CMK (cell line): ENCODE measurements at places on chromosomes 5 and 9.

DNA sequence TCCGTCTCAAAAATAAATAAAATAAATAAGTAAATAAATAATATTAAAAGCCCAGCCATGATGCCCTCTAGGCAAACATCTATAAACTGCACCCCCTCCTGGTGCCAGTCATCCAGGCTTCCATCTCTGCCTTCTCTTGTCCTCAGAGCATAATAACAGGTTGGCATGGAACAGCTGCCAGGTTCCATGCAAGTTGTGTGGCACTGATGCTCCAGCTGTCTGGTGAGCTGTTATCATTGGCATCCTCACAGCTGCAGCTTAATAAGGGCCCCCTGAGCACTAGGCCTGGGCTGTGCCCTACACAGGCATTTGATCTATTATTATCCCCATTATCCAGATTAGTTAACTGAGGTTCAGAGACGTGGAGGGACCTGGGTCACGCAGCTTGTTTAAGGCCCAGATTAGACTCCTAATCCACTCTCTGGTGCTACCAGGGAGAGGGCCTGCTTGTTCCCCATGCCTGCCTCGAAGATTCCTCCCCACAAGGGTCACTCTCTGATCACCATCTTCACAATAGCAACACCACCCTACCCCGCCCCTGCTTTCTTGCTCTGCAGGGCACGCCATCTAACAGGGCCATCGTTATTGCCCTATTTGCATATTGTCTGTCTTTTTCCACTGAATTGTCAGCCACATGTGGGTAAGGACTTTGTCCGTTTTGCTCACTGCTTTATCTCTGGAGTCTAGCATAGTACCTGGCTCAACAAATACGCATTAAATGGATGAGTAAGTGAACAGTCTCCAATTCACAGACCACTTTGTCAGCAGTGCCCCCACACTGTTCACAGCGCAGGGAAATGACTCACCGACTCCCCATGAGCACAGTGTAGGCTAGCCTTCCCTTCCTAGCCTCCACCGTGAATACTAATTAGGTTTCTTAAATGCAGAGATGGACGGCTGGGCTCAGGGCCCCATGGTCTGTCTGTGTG is 1.5 kb upstream of the DNM1 start:
- no peak for DNase-seq

DNA sequence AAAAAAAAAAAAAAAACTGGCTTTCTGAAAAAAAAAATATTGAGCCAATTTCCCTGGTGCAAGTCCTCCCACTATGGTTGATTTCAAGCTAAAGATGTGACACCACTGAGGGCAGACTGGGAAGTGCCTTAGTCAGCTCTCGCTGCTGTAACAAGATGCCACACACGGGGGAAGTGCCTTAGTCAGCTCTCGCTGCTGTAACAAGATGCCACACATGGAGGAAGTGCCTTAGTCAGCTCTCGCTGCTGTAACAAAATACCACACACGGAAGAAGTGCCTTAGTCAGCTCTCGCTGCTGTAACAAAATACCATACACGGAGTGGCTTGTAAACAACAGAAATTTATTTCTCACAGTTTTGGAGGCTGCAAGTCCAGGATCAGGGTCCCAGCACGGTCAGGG is 23.4 kb downstream of the BTNL9 start:
- DNase-seq, result no peak

GRCh38 chr5:129003232-129003631 is 37.9 kb downstream of the SLC27A6 start:
- DNase-seq, result no peak

DNA sequence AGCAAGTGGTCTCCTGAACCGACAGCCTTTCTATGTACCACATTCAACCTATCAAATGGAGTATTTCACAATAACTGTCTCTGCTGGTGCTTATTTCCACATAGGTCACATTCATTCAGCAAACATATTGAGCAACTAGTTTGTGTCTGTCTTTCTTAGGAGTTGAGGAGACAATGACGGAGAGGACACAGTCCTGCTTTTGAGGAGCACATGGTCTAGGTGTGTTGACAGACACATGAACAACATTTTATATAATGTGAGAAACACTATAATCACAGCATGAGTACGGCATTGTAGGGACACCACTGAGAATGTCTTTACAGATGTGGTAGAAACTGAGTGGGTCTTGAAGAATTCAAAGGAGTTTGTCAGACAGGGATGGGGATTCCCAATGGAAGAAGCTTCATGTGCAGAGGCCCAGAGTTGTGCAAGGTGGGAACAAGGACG is 28.5 kb downstream of the NFIL3 start:
- no peak for DNase-seq

GRCh38 chr9:96249746-96250145 is 52.2 kb downstream of the HSD17B3 start:
- no peak for DNase-seq

- no peak for DNase-seq
These were observed 49.6 kb downstream of the ANKRD55 start for GRCh38 chr5:56183506-56183905.

- DNase-seq, result no peak
These were observed 20.6 kb downstream of the TCERG1 start for GRCh38 chr5:146467760-146468159.

GRCh38 chr9:126127591-126127990 is 199.0 kb upstream of the MVB12B start:
- DNase-seq, result no peak

- DNase-seq, result peak; percentile 27
These were observed 49.6 kb upstream of the LMX1B start for GRCh38 chr9:126564128-126564527.

GRCh38 chr9:89363311-89363670 is 45.0 kb downstream of the SECISBP2 start:
- no peak for DNase-seq

DNA sequence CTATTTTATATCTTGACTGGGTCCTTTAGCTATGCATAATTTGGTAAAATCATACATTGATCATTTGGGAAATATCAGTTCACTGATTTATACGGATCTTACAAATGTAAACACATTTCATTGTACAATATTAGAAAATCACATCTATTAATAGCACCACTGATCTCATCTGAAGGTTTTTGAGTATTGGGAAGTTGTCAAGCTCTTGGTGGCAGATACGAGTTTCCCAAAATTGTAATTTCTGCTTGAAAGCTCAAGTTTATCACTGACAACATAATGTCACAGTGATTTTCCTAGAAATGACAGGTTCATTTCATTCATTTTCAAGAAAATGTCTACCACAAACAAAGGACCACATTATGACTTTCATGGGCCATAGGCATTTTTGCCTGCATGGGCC is 3.0 kb upstream of the MACROH2A1 start:
- no peak for DNase-seq

GRCh38 chr5:123422433-123423277 is 548 bp downstream of the CEP120 start:
- no peak for DNase-seq
